Left lobe of liver (tissue), 2 donors: ENCODE measurements at places on chromosomes 5 and 9. TPM values are rescaled to one million over a fixed set of nuclear protein-coding genes. Genes with fewer than 3 reads are reported as not detected.

Gene NKD2
- total RNA-seq = 1.6 TPM

Gene BTNL8
- total RNA-seq = 0.45 TPM

Gene ELOVL7
- 0.60 TPM for total RNA-seq

Gene GABRP
- 0.45 TPM for total RNA-seq

Gene OGN
- not detected for total RNA-seq

Gene FBN2
- total RNA-seq = 0.73 TPM

Gene SPATA31A3
- not detected for total RNA-seq

Gene ELAVL2
- 0.25 TPM for total RNA-seq

Gene JADE2
- total RNA-seq = 14.2 TPM

Gene CNTFR
- total RNA-seq = 13.0 TPM

Gene PCSK5
- 3.2 TPM for total RNA-seq

Gene IL31RA
- total RNA-seq = not detected

Gene SLC34A3
- not detected for total RNA-seq

Gene GHR
- total RNA-seq = 76.6 TPM

Gene PCDHA10
- total RNA-seq = not detected

Gene ZFP2
- total RNA-seq = 0.63 TPM

Gene OTULIN
- 32.1 TPM for total RNA-seq

Gene PPP1R26
- 7.4 TPM for total RNA-seq

Gene WNT8A
- total RNA-seq = not detected

Gene TNPO1
- 27.2 TPM for total RNA-seq

Gene SCGB3A2
- not detected for total RNA-seq

Gene ARID3C
- 8.8 TPM for total RNA-seq

Gene TMEM267
- total RNA-seq = 5.7 TPM

Gene BAAT
- total RNA-seq = 459 TPM

Gene SPATA31D4
- total RNA-seq = not detected

Gene PCDHGA3
- 0.60 TPM for total RNA-seq

Gene C9orf50
- total RNA-seq = not detected

Gene APC
- total RNA-seq = 18.9 TPM

Gene NOXA1
- total RNA-seq = 6.0 TPM

Gene ADRA1B
- 12.0 TPM for total RNA-seq

Gene PCDHGA4
- 0.53 TPM for total RNA-seq

Gene MARCHF6
- total RNA-seq = 67.4 TPM

Gene RXFP3
- total RNA-seq = not detected

Gene ANGPTL2
- total RNA-seq = 2.8 TPM

Gene NPR3
- total RNA-seq = 3.5 TPM

Gene RNF130
- 102 TPM for total RNA-seq

Gene MLLT3
- total RNA-seq = 2.0 TPM

Gene DDX4
- not detected for total RNA-seq

Gene PAXX
- total RNA-seq = 27.3 TPM

Gene MEIKIN
- not detected for total RNA-seq

Gene LCN1
- total RNA-seq = not detected

Gene ZFP37
- total RNA-seq = 0.55 TPM
